Pons (tissue), 1 donor: ENCODE measurements at places on chromosomes 1 and 21.

GRCh38 chr1:87330057-87330884, 1.6 kb downstream of the LMO4 start:
- peak; percentile 64 for DNase-seq

GRCh38 chr1:89757532-89757931, 63.3 kb upstream of the LRRC8D start:
- peak; percentile 70 for DNase-seq

DNA sequence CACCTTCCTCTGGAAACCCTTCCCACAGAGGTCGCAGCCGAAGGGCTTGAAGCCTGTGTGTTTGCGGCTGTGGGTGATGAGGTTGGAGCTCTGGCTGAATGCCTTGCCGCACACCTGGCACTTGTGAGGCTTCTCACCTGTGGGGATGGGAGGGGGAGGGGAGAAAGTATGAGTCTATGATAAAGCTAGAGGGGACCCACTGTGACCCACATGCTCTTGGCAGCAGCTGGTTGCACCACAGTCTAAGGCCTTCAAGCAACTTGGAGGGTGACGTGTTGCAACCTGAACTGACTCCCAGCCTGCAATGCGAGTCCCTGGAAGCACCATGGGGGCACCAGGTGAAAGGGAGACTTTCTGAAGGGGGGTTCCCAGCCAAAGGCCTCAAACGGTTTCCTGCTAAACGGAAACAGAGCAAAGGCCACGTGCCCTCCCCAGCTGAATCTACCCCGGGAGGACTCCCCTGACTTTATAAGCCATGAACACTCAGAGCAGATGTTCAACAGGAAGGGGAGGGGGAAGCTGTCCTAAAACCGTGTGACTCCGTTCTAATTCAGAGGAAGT, 10.6 kb downstream of the GFI1 start:
- DNase-seq, result no peak

GRCh38 chr1:232134365-232134764, 495.6 kb downstream of the SIPA1L2 start:
- DNase-seq, result no peak

- no peak for DNase-seq
Observed at GRCh38 chr1:3026581-3027391, 5.5 kb downstream of the ACTRT2 start.

DNA sequence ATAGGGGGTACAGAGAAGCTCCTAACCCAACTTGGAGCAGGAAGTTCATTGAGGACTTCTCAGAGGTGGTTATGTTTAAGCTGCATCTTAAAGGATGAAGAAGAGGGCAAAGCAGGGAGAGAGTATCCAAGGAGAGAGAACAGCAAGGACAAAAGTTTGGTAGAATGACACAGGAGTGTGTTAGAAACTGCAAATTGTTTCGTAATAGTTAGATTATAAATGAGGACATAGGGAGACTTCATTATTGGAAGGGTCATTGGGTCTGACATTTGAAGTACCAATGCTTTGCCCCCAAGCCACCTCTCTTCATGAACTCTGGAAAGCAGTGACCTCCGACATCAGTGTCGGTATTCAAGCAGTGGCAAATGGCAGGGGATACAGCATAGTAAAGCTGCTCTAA, 209.6 kb upstream of the JUN start:
- no peak for DNase-seq

DNA sequence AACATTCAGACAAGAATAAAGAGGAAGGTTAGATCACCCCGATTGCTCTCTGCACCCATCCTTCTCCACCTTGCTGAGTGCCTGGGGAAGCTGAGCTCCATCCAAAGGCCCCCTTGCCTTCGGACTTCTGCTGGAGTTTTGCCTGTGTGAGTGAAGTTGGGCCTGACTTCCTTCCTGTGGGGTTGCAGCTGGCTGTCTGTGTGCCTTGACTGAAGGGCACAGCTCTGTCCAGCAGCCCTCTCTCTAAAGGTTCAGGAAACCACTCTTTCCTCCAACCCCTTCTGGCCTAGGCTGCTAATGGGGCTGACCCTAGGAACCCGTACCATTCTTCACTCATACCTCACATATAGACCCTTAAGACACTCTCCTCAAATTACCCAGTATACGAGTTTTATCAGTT, 173.4 kb upstream of the HMCN1 start:
- DNase-seq, result no peak

GRCh38 chr21:28938726-28939125, 54.0 kb downstream of the LTN1 start:
- DNase-seq, result no peak

DNA sequence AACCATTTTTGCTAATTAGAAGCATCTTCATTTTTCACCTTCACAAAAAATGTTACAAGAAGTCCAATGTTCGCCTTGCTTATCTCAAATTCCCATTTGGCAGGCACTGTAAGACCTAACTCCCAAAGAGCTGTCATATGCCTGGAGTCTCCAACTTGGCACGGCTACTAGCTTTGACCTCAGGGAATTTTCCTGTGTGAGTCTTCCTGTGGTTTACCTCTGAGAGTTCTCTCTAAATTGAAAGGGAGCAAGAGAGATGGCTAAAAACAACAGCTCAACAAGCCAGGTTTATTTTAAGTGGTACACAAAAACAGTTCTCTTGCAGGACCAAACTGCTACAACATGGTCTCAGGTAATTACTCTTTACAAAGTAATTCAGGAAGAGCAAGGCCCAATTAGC, 756.0 kb upstream of the ADGRL2 start:
- peak; percentile 22 for DNase-seq

DNA sequence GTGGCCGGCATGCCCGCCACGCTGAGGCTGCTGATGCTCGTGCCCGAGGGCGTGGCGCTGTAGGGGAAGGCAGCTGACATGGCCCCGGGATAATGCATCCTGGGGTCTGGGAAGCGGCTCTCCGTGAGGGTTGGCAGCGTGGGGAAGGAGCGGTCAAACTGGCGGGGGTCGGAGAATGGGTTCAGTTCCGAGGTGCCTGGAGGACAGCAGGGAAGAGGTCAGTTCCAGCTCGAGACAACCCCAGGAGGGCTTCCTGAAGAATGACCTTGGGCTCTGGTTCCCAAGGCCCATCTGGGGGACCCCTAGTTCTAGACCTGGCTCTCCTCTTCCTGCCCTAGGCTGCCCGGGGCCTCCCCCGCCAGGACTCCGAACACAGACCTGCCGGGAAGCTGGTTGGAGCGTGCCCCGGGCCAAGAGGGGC, 27.6 kb downstream of the RUNX3 start:
- DNase-seq, result no peak

DNA sequence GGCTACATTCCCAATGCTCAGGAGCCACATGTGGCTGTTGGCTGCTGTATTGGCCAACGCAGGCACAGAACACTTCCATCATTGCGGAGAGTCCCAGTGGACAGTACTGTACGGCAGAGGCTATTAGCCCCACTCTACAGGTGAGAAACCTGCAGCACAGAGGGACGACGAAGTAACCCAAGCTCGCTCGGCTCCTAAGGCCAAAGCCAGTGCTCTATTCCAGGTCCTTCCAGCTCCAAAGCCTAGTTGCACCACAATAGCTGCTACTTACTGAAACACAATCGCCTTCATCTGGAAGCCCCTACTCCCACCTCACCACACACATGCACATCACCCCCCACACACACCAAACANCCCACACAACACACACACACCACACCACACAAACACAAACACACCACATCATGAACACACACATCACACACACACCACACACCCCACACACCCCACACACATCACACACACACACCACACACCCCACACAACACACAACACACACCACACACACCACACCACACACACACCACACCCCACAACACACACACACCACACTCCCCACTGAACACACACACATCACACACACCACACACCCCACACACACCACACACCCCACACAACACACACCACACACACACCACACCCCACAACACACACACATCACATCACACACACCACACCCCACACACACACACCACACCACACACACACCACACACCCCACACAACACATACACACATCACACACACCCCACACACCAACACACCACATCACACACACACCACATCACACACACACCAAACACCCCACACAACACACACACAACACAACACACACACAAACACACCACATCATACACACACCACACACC, 3.2 kb downstream of the LYPD8 start:
- no peak for DNase-seq

- no peak for DNase-seq
Observed at GRCh38 chr1:38815903-38816627, 43.5 kb downstream of the RRAGC start.

DNA sequence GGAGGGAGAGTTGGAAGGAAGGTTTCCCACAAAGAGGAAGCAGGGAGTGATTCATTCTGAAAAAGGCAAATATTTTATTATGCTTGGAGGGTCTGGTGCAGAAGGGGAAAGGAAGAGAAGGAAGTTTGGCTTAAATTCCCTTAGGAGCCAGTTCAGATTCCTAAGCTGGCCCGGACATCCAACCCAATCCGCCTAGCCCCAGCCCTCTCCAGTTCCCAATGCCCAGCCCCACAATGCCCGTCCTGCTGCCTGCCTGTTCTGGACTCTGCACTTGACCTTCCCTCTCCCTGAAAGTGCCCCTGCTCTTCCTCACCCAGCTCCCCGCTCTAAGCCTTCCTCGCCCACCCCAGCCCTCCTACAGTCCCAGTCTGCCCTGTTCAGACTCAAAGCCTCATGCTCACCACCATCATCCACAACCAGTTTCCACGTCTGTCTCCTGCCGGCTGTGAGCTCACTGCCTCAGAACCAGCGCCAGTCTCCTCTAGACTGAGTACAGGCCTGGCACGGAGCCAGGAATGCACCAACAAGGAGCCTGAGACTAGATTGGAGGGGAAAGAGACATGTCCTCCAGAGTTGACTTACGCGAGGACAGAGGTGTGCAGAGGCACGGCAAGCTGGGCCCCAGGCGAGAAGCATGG, 18.9 kb downstream of the CAPN2 start:
- peak; percentile 58 for DNase-seq

- no peak for DNase-seq
Observed at GRCh38 chr1:226107471-226108460, 45.2 kb downstream of the H3-3A start.

DNA sequence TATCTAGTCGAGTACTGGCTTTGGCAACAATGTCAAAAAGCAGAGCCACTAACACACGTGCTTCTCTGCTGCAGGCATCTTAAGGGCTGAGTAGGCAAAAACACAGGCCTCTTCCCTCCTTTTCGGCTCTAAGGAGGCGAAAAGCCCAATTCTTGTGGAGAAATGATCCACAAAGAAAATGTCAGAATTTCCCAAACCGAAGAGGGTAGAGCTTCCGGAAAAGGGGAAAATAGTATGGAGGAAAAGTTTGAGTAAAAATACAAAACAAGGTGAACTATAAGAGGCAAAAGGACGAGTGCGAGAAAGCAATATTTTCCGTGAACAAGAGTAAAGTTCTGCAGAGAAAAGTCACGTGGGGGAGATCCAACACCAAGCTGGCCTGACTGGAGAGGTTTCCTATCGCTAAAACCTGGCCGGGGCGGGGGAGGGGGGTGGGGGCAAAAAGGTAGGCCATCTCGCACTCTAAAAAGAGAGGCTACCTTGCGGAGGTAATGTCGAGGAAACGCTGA, 551 bp downstream of the ZRANB2 start:
- peak; percentile 32 for DNase-seq

- peak; percentile 86 for DNase-seq
Observed at GRCh38 chr1:111471012-111471411, 2.8 kb upstream of the C1orf162 start.

DNA sequence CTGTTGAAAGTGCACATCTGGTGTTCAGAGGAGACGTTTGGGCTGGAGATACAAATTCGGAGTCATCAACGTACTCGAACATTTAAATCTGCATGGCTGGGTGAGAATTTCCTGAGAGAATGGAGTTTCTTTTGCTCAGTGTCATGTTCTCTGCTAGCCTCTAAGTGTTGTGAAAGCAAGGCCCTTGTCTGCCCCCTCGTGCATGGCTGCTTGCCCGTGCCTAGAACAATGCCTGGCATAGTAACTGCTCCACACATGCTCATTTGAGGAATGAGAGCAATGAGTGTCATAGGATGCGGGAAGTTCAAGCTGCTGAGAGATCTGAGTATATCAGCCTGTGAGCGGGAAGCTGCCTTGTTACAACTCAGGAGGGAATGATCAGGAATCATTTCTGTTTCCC, 171.1 kb upstream of the CSF3R start:
- DNase-seq, result peak; percentile 97

DNA sequence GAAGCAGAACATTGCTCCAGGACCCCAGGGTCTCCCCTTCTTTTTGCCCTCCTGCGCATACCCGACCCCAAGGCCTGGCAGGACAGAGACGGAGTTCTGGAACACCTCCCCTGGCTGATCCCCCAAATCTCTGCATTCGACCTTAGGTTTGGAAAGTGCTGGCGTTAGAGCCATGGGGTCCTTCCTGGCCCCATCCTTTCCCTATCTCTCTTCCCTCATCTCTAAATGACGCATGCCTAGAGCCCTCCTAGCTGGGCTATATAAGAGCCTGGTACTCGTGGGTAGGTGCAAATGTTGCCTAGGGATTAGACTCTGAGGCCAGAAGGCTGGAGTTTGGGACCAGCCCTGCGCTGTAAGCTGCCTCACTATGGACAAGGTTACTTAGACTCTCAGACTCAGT, 16.6 kb downstream of the SLC26A9 start:
- no peak for DNase-seq

DNA sequence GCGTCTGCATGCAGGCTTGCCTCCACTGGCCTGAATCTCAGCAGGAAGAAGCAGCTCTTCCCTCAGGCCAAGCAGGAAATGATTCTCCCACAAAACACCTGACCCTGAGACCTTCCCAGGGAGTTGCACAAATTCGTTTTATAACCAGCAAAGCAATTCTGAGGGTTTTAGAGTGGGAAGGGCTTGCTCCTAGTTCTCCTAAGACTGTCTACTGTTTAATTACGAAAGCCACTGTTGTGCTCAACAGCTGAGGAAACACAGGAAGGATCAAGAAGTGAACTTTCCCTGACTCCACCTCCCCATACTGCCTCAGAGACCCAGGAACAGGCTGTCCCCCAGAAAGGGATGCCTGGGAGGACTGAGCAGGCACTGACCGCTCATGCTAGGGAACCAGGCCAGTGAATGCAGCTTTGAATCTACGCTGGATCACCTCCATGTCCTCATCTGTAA, 37.0 kb upstream of the PUM1 start:
- DNase-seq, result no peak

GRCh38 chr1:193181536-193181935, 4.9 kb downstream of the B3GALT2 start:
- DNase-seq, result peak; percentile 15
